ENCODE measurements at places on chromosomes 7 and 10. TPM values are rescaled to one million over a fixed set of nuclear protein-coding genes. Genes with fewer than 3 reads are reported as not detected.

Gene RGR
- total RNA-seq: not detected

Gene PRSS37
- not detected for total RNA-seq

Gene TMEM176A
- total RNA-seq: not detected

Gene HOXA9
- total RNA-seq: 0.28 TPM

Gene NPM3
- total RNA-seq: 112 TPM

Gene HECW1
- total RNA-seq: 1.1 TPM

Gene VAX1
- not detected for total RNA-seq

Gene WNT8B
- not detected for total RNA-seq

Gene SORCS1
- total RNA-seq: not detected

Gene CDC14C
- total RNA-seq: under 0.01 TPM

Gene MMP21
- total RNA-seq: not detected

Gene GALNT17
- not detected for total RNA-seq

Gene GIMAP8
- not detected for total RNA-seq

Gene UMAD1
- total RNA-seq: 9.2 TPM

Gene THSD7A
- total RNA-seq: 0.18 TPM

Gene LLCFC1
- total RNA-seq: not detected

Gene MNX1
- total RNA-seq: not detected

Gene NANOS1
- total RNA-seq: under 0.01 TPM

Gene GPR15LG
- total RNA-seq: not detected

Gene PLAC9
- total RNA-seq: 1.6 TPM

Gene LEP
- total RNA-seq: not detected

Gene TAS2R41
- not detected for total RNA-seq

Gene NKX1-2
- total RNA-seq: not detected

Gene C7orf57
- not detected for total RNA-seq

Gene VOPP1
- 94.5 TPM for total RNA-seq

Gene HOGA1
- 0.36 TPM for total RNA-seq

Gene IFIT2
- total RNA-seq: 2.2 TPM

Gene RBM20
- under 0.01 TPM for total RNA-seq

Gene TMEM196
- not detected for total RNA-seq

Gene MYPN
- 12.5 TPM for total RNA-seq

Gene ZDHHC16
- 64.0 TPM for total RNA-seq

Gene C10orf53
- not detected for total RNA-seq

Gene PNLIPRP2
- not detected for total RNA-seq

Gene DNAJC12
- total RNA-seq: 2.3 TPM

All from IMR-90 (cell line).